ENCODE measurements at places on chromosomes 7 and 10.

DNA sequence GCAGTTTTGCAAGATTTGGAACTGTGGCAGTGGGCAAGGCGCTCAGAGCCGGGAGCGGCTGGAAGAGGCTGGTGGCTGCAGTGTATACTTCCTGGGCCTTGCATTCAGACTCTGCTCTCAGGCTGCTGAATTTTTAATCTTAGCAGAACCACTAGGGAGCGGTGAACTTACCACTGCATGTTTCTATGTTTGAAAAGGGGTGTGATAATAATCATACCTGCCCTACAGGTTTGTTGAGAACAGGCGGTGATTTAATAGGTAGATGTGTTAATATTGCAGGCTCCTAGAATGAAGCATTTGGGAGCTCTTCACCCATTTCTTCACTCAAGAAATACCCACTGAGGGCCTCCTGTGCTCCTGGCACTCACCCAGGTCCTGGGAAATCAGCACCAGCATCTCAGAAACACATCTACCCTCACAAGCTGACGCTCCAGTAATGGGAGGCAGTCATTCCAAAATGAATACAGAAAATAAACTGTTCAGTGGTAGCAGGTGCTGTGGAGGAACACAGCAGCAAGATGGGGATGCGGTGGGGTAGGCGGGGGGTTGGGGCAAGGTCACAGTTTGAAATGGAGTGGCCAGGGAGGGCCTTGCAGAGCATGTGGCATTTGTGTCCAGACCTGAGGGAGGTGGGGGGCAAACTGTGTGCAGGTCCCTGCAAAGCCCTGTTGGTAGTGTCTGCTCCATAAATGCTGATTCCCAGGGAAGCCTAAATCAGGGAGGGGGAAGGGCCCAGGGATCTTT lies 41.0 kb downstream of the VWA2 start:
- no peak for DNase-seq

DNA sequence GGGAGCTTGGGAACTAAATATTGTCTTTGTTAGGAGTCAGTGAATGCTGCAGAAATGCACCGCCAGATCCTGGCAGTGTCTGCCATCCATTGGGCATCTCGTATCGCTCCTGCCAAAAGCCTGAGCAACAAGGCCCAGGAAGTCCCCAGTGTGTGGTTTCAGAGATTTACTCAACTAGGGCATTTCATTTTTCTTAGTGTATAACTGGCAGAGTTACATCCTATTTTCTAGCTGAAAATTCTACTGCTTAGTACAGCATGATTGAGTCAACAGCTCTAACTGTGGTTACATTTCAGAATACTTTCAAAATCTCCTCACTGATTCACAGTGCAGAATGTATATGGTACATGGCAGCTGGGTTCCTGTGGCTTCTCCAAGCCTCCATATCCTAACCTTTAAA lies 95.8 kb upstream of the CREB5 start:
- no peak for DNase-seq

GRCh38 chr7:39923091-39923490 lies 27.0 kb upstream of the CDK13 start:
- DNase-seq, result no peak

- no peak for DNase-seq
These were observed 17.3 kb downstream of the TPK1 start for GRCh38 chr7:144818511-144818910.

GRCh38 chr7:134770676-134771075 lies 8.8 kb upstream of the CALD1 start:
- no peak for DNase-seq

DNA sequence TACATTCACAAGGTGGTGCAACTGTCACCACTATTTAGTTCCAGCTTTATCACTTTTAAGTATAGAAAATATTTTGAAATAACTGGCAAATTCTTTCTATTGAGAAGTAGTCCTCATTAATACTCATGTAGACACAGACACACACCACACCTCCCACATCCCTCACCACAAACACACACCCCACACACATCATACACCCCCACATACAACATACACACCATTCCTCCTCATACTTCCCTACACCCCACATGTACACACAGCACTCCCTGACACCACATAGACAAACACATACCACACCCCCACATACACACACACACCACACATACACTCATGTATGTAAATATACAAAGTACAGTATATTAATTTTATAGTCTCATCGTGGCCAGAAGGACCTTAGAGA lies 178.8 kb downstream of the LRMDA start:
- no peak for DNase-seq

DNA sequence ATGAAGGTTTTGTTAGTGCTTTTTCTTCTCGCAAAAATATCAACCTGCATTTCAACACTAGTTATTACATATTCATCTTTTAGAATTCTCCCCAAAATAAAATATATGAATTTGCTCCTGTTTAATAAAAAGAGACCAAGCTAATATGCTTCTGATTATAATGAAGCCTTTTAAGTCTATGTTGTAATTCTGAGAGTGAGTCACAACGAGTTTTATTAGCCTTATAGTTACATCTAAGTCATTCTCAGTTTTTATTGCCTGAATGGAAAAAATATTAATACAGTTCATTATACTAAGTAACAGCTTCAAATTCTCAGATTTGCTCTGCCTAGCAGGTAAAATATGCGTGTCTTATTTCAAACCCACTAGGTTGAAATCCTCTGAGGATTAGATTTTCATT lies 152.4 kb upstream of the CELF2 start:
- no peak for DNase-seq

DNA sequence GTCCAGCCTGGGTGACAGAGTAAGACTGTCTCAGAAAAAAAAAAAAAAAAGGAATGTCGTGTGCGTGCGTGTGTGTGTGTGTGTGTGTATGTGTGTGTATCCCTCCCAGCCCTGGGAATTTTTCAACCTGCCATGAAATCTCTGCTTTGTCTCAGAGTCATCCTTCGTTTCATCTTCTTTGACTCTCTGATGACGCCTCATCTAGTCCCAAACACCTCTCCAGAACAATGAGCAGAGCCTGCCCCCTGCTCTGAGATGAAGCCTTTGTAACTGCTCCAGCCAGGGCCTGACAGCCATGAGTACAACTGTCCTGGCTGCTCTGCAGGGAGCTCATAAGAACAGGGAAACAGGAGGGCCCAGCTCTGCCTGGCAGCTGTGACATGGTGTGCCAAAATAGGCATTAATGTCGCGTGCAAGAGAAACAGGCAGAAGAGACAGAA lies 149.5 kb downstream of the FAM107B start:
- no peak for DNase-seq

GRCh38 chr7:154884348-154884920 lies 118.5 kb downstream of the PAXIP1 start:
- no peak for DNase-seq

DNA sequence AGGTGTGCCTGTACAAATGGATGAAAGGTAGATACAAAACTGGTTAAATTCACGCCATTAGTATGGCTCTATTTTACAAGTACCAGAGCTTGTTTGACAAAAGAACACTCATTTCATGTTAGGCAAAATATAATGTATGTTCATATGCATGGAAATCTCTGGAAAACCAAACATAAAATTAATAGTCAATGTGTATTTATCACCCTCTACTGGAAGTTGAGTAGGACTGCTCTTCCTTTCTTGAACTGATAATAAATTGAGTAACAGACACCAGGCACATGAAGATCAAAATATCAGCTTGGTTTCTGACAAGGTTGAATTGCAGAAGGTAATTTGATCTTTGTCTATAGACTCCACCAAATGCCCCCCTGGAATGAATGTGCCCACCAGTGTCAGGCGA lies 19.8 kb upstream of the AKR1B1 start:
- DNase-seq, result no peak

- DNase-seq, result no peak
These were observed 213.9 kb downstream of the NSUN6 start for GRCh38 chr10:18437486-18437885.

DNA sequence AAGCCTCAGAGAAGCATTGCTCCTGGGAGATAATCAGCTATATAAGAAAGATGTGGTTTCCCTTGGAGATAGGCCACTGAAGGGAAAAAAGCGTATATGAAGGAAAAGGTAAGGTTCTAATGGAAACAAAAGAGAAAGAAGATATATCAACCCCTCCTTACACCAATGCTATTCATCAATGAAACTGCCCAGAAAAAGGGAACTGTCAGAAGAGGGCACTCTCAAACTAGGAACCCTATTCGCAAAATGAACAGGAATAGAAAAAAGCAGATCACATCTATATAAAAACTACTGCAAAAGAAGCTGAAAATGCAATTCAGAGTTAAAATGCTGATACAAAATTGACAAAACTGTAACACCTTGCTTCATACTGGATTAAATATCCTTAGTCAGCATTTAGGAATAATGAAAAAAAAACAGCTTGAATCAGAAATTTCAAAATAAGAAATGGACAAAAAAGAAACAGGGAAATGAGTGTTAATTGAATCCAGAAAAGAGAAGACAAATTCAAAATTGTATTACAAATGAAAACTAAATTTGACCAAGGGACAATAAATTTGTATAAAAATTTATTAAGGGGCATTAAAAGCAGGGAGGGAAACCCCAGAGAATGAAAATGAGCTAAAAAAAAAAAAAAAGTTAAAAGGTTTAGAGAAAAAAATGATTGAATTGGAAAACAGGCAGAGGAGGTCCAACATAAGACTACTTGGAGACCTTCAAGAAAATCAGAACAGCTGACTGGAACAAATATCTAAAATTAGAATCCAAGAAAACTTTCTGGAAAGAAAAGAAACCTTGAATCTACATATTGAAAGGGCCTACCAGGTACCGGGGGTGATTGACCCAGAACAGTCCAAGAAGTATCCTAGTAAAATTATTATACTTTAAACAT lies 17.9 kb downstream of the NHLRC2 start:
- DNase-seq, result no peak

DNA sequence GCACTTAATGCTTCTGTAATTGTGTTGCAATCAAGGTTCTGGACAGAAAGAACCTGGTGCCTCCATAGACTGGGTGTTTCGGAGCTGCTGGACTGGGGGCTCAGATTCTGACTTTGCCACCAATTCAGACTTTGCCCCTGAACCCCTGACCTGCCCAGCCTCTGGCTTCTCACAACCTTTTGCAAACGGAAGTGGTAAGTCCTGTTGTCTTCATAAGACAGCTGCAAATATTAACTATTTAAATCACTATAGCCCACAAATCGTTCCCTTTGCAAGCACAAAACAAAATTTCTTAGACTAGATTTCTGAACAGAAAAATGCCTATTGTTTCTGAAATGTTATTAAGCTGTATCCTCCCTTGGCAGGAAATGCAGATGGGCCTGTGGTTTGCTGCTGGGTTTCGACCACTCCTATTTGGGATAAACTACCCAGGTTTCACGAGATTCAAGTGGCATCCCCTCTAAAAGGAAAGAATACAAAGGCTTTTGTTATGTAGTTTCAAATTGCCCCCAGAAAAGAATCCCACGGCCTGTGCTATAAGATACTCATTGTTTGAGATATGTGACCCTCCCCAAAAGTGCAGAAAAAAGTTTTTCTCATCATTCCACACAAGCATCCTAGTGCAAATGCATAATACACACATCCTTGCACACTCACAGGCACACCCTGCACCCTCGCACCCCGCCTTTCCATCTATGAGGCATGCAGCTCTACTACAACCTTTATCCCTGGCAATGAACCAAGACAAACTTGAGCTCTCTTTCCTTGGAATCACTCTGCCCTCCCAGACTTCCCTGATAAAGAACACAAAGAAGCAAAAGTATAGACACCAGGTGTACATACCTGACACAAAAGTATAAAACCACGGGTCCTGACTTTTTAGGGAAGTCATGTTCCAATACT lies 209.1 kb downstream of the PRPF18 start:
- DNase-seq, result no peak

DNA sequence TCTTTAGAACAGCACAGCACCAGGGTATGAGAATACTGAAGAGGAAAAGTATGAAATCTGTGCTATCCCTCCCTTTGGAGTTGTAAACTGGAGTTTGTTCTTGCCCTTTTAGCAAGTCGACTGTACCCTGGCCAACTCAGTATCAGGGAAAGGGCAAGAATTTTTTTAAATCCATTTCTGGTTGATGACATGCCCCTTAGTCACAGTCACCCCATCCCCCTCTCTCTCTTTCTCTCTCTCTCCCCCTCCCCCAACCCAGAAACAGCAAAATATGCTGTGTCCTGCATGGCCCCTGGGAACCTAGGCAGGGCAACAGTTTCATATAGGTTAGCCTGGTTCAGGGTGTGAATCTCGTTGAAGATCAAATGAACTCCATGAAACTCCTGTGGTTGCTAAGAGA lies 177.7 kb upstream of the ADO start:
- no peak for DNase-seq

DNA sequence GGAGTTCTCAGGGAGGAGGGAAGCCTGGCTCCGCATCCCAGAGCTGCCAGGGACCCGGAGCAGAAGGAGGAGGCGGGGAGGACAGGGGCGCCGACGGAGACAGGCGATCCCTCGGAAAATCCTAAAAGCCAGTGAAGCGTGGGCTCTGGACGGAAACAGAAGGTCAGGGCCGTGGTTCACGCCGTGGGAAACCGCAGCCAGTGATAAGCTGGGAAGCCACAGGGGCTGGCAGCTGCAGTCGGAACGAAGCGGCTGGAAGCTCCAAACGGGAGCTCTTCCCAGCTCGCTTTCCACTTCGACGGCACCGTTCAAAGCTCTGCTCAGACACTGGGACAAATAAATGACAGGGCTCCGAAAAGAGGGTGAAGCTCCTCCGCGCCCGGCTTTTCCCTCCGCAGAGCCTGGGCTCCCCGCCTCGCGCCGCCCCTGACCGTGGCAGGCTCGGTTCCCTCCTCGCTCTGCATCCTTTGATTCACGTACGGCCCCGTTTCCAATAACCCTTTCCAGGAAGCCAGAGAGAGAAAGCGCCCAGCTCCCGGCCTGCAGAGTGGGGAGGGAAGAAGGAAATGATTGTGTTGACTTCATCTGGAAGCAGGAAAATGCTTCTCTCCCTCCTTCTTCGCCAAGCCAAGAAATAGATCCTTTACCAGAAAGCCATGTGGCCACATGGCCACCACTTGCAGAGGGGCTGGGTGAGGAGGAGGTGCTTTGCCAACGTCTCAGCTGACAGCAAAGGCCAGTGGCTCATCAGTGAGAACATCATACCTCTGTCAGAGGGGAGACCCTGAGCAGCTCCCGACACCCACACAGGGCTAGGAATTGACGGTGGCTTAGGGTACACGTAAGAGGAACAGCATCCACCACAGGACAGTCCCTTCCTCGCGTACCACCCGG lies 57.4 kb downstream of the ADRB1 start:
- DNase-seq, result no peak

DNA sequence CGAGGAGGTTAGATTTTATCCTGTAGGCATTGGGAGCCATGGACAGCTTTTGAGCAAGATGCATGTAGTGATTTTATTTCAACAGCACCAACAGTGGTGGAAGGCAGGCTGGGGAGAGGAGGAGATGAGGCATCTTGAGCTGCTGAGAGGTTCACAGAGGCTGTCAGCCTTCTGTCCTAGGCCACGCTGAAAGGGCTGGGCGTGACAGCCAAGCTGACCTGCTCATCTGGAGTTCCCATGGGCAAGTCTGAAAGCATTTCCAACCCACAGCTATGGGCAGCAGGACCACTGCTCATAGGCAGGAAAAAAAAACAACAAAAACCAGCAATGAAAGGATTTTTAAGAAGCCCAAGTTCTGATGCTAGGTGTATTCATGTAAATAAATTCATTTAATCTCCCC lies 7.7 kb downstream of the NEURL1 start:
- DNase-seq, result no peak

GRCh38 chr10:71964743-71965515 lies 734 bp downstream of the CHST3 start:
- no peak for DNase-seq

Measured in keratinocyte (primary cell).